Cerebellar cortex (tissue), 1 donor: ENCODE measurements at places on chromosomes 4 and X.

DNA sequence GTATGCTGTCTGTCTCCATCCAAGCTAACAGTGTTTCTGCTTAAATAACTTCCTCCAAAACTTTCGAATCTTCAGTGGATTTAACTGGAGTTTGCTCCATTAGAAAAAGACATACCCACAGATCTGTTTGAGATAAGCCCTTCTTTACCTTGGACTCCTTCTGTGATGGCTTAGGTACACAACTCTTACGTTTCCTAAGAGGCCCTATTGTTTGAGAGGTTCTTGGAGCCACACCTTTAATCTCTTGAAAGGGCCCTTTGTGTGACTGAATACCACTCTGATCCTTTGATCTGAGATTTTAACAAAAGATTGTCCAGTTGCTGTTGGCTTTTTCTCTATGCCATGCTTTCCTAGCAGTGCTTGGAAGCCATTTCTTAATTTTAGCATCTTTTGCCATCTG is 92.5 kb downstream of the AKAP4 start:
- no peak for DNase-seq

DNA sequence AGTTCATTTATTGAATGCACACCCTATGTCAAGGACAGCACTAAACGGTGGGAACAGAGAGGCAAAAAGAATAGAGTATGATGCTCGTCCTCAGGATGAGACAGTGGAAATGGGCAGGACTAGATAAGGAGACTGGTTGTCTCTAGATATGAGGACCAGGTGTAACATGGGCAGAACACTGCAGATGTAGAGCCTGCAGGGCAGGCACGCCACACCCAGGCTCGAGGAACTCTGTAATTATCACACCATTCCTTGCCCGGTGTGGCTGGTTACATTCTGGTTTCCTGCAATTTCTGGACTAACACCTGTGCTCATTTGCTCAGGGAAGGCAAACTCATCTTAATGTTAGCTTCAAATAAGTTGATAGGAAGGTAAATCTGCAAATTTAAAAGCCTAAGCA is 334.4 kb downstream of the DHX15 start:
- DNase-seq: peak; percentile 9

GRCh38 chr4:19382993-19383756 is 868.5 kb upstream of the SLIT2 start:
- DNase-seq: no peak

GRCh38 chr4:173088144-173088543 is 80.5 kb upstream of the GALNT7 start:
- no peak for DNase-seq

- no peak for DNase-seq
These were observed 114.2 kb downstream of the SMIM20 start for GRCh38 chr4:26028133-26028792.

- no peak for DNase-seq
These were observed 85.1 kb upstream of the CTSO start for GRCh38 chr4:156038772-156039171.

- DNase-seq: no peak
These were observed 26.7 kb downstream of the PIN4 start for GRCh38 chrX:72208126-72208800.

GRCh38 chrX:74656079-74656745 is 41.8 kb upstream of the RLIM start:
- DNase-seq: no peak

GRCh38 chr4:114561590-114561989 is 37.0 kb upstream of the UGT8 start:
- DNase-seq: no peak

- no peak for DNase-seq
These were observed 677 bp upstream of the NONO start for GRCh38 chrX:71282514-71283402.

GRCh38 chr4:61531188-61531587 is 331.1 kb downstream of the ADGRL3 start:
- no peak for DNase-seq

DNA sequence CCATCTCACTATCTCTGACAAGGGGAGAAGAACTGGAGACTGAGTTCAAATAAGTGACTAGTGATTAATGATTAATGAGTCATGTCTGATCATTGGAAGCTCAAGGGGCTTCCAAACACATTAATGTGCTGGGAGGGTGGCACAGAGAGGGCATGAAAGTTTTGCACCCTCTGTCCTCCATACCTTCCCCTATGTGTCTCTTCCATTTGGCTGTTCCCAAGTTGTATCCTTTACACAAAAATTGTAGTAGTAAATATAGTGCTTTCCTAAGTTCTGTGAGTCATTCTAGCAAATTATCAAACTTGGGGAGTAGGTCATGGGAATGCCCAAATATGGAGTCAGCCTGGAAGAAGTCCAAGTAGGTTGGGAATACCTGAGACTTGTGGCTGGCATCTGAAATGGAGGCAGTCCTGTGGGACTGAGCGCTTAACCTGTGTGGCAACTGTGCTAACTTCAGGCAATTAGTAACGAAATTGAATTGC is 4.1 kb upstream of the FAM200B start:
- peak; percentile 8 for DNase-seq

GRCh38 chr4:84750260-84750959 is 167.5 kb downstream of the CDS1 start:
- peak; percentile 83 for DNase-seq

DNA sequence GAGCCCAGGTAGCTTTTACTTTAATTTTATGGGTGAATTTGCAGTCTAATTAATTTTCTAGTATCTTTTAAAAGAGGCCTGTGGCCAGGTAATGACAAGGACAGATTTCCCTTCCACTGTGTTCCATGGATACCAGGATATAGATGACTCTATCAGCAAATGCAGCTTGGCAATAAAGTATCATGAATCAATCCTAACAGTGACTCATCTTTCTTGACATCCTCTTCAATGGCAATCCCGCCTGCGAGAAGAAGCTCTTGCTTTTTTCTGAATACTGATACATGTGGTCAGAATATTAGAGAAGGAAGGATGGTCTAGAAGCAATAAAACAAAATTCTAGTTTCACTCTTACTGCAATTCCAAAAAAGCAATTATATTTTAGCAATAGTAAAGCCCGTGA is 267.8 kb downstream of the DTHD1 start:
- no peak for DNase-seq
